ENCODE measurements at places on chromosomes 12 and 14. TPM values are rescaled to one million over a fixed set of nuclear protein-coding genes. Genes with fewer than 3 reads are reported as not detected.

GRCh38 chr12:113514602-113515001, 42.9 kb upstream of the LHX5 start:
- no peak for DNase-seq
- no peak overlapping the region for H3K27ac ChIP-seq
- H3K36me3 ChIP-seq: peaks cover 10% of the 10 kb centered on the region
- peaks cover 39% of the 10 kb centered on the region for H3K4me1 ChIP-seq
- H3K27me3 ChIP-seq: peaks cover 70% of the 10 kb centered on the region

DNA sequence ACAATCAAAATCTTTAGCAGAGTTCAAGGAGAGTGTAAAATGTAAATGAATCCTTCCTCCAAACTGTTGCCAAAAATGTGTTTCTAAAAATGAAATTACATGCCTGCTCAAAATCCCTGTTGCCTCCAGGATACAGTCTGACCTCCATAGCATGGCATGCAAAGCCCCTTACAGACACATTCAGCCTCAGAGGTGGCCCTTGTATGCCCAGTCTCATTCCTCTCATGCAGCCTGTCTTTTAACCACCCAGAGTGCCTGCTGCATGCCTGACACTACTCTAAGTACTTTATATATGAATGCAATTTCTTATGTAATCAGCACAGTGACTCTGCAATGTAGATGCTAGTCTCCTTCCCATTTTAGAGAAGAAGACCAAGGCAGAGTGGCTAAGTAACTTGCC, 24.4 kb upstream of the PTPRQ start:
- no peak overlapping the region for H3K4me3 ChIP-seq
- H3K4me1 ChIP-seq: no peaks in the 10 kb centered on the region
- no peak for DNase-seq
- no peaks in the 10 kb centered on the region for H3K27me3 ChIP-seq
- no peaks in the 10 kb centered on the region for H3K36me3 ChIP-seq

DNA sequence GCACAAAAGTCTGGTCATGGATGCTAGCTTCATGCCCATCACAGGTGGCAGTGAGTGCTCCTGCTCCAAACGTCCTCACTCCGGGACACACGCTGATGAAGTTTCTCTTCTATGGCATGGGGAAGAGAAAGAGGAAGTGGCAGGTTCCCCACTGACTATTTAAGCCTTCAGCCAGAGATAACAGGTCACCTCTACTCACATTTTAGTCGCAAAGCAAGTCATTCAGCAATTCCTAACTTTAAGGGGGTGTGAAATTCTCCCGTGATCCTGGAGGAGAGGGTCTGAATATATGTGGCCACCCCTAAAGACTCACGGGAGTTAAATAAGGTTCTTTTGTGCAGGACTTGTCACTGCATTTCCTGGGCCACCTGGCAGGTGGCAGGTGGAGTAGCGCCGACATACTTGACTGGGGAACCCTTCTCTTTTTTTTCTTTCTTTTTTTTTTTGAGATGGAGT, 18.8 kb upstream of the RCOR1 start:
- peak overlapping the region; percentile 63 for H3K27ac ChIP-seq
- no peaks in the 10 kb centered on the region for H3K27me3 ChIP-seq
- H3K4me1 ChIP-seq: peaks cover 33% of the 10 kb centered on the region

GRCh38 chr12:13435235-13435933, 238.9 kb downstream of the EMP1 start:
- no peaks in the 10 kb centered on the region for H3K27me3 ChIP-seq
- H3K36me3 ChIP-seq: no peaks in the 10 kb centered on the region
- no peak for DNase-seq
- peaks cover 25% of the 10 kb centered on the region for H3K4me1 ChIP-seq
- H3K4me3 ChIP-seq: peak overlapping the region; percentile 1

- H3K4me3 ChIP-seq: no peak overlapping the region
- no peak for DNase-seq
- H3K27me3 ChIP-seq: peaks cover 34% of the 10 kb centered on the region
These were observed 338.7 kb downstream of the SLC16A7 start for GRCh38 chr12:59934486-59934885.

DNA sequence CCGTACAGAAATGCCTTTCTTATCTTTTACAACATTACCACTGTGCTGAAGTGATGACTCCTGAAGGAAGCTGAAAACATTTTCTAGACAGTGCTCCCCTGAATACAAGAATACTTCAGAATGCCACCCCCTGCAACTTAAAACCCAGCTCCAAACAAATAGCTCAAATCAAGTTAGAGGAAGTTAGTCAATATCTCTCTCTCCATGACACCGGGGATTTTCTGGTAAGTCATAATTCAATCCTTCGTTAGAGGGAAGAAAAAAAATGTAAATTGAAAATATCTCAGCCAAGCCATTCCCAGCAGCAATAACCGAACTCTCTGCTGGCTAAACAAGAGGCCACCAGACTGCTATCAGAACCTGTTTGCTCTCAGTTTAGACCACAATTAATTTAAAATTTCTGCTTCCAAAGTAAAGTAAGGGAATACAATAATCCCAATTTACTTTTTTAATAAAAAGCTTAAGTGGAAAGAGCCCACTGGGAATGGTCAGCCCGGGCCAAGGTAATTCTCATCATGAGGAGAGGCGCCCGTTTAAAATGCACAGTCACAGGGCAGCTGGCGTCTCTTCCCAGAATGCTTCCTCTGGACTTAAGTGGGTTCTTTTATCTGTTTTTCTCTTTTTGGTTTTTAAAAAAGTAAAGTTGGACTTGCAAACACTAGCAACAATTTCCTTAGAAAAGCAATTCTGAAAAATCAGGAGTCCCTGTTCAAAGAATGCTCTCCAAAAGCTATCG, 710.1 kb upstream of the STXBP6 start:
- H3K4me1 ChIP-seq: peaks cover 43% of the 10 kb centered on the region
- no peak overlapping the region for H3K27ac ChIP-seq
- H3K4me3 ChIP-seq: no peak overlapping the region
- no peaks in the 10 kb centered on the region for H3K27me3 ChIP-seq
- H3K36me3 ChIP-seq: no peaks in the 10 kb centered on the region
- no peak for DNase-seq

DNA sequence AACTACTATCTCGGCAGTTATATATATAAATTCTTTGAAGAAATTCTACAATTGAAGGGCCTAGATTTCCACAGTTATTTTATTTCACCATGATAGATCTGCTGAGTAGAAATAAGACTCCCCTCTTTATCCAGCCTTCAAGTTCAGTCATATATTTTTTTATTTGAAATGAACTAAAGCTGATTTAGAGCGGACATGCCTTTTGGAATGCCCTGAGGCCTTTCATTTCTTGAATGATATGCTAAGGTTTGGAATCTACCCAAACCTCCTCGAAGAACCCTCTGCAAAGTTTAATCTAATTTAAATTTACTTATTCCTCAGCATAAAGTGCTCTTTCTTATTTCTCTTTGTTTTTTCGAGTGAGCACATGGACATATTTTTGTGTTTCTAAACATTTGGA, 15.1 kb downstream of the SIX1 start:
- H3K27me3 ChIP-seq: peaks cover 43% of the 10 kb centered on the region
- H3K27ac ChIP-seq: no peak overlapping the region
- no peak for DNase-seq

DNA sequence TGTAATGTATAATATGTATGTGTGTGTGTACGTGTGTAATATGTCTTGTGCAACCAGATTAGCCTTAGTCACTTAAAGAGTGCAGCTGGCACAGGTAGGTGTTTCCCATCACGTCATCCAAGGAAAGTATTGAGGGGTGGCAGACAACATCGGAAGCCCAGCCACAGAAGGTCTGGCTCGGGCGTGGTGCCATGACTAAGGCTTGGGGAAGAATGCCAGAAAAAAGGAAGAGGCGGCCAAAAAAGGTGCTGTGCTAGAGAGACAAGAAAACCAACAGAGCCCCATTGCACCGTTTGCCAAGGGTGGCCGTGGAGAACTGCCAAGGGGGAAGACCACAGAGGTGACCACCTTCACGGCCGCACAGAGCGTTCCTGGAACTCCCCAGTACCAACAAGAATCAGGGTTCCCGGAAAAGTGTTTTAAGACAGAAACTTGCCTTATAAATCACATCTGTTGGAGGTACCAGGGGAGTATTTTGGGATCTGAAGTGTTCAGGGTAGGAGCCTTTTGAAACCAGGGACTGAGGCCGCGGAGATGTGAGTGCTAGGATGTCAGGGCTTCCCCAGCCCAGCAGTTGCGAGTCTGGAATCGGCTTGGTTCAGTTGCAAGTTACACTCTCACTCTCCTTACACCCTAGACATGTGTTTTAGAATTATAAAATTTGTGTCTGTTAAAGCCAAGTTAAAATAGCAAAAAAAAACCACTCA, 131.2 kb upstream of the DYRK2 start:
- no peaks in the 10 kb centered on the region for H3K36me3 ChIP-seq
- no peak for DNase-seq
- H3K4me3 ChIP-seq: no peak overlapping the region
- H3K27ac ChIP-seq: no peak overlapping the region
- H3K4me1 ChIP-seq: peaks cover 46% of the 10 kb centered on the region

DNA sequence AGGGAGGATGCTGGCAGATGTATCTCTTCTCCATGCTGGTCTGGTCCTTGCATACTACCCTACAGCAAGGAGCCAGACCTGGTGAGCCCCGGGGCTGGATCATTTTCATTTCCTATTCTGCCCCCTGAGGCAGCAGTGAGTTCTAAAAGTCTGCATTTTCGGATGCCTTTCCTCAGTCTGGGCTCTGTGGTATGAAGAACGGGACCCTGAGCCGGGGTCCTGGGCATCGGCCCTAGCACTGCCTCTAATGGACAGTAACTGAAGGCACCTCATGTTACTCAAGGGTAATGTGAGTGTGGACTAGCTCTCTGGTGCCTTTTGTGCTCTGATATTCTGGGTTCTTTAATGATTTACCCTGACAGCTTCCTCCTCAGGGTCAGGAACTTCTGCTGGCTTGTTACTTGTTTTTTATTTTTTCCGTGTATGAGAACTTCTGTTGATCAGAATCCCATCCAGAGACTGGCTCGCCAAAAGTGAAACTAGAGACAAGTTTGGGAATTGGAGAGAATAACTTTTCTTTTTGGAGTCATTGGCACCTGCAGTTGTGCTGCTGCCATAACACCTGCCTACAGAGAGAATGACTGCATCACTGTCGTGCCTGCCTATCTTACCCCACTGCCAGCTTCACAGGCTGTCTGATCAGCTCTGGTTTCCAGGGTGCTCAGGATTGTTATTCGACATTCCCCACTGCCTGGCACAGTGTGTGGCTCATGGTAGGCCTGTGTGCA, 62.3 kb downstream of the SUSD6 start:
- no peak for DNase-seq
- H3K27ac ChIP-seq: no peak overlapping the region
- H3K27me3 ChIP-seq: no peaks in the 10 kb centered on the region
- H3K36me3 ChIP-seq: no peaks in the 10 kb centered on the region
- H3K4me3 ChIP-seq: no peak overlapping the region
- peaks cover 32% of the 10 kb centered on the region for H3K4me1 ChIP-seq

GRCh38 chr12:25829192-25829591, 129.3 kb upstream of the RASSF8 start:
- no peak overlapping the region for H3K4me3 ChIP-seq
- no peaks in the 10 kb centered on the region for H3K36me3 ChIP-seq
- 0 out of 2 replicates have a peak, but pooled peaks cover 3% of the 10 kb centered on the region for H3K4me1 ChIP-seq
- no peak overlapping the region for H3K27ac ChIP-seq

GRCh38 chr12:131911851-131912477, 17.1 kb upstream of the PUS1 start:
- no peaks in the 10 kb centered on the region for H3K4me1 ChIP-seq
- peaks cover 14% of the 10 kb centered on the region for H3K36me3 ChIP-seq
- DNase-seq: no peak

ANKRD33 gene
- total RNA-seq: 1.7 TPM

IRAK3 gene
- 0.89 TPM for total RNA-seq

CLEC9A gene
- not detected for total RNA-seq

CCDC175 gene
- total RNA-seq: 0.16 TPM

PAX9 gene
- total RNA-seq: not detected

SERPINA6 gene
- total RNA-seq: 0.15 TPM

CATSPERB gene
- total RNA-seq: 0.11 TPM

BCL2L2 gene
- total RNA-seq: 15.5 TPM

Data from WTC11 (cell line).